ENCODE measurements at places on chromosomes 12 and 14. TPM values are rescaled to one million over a fixed set of nuclear protein-coding genes. Genes with fewer than 3 reads are reported as not detected.

DNA sequence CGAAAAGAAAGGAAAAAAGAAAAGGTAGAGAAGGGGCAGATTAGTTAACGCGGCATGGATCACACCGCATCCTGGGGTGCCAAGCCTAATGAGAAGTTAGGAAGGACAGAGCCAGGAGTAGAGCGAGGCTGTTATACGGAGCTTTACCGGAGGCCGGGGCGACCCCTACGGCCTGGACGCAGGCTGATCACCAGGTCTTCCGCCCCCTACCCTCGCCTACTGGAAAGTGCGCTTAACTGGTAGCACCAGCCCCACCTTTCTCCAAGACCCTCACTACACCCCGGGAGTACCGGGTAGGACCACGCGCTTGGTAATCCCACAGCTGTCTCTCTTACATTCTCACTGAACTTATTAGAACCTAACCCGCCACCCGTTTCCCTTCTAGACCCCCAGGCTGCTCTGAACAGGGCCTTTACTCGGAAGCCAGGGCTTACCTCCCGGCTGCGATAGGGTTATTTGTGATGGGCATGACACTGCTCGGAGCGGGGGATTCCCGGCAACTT, 33.8 kb downstream of the WBP11 start:
- no peak for DNase-seq

- no peak for DNase-seq
These were observed 60.6 kb downstream of the SUDS3 start for GRCh38 chr12:118436986-118437385.

GRCh38 chr14:32010604-32011125, 66.4 kb upstream of the ARHGAP5 start:
- DNase-seq = no peak

- DNase-seq = no peak
These were observed 337.9 kb downstream of the NRXN3 start for GRCh38 chr14:78508023-78508422.

DNA sequence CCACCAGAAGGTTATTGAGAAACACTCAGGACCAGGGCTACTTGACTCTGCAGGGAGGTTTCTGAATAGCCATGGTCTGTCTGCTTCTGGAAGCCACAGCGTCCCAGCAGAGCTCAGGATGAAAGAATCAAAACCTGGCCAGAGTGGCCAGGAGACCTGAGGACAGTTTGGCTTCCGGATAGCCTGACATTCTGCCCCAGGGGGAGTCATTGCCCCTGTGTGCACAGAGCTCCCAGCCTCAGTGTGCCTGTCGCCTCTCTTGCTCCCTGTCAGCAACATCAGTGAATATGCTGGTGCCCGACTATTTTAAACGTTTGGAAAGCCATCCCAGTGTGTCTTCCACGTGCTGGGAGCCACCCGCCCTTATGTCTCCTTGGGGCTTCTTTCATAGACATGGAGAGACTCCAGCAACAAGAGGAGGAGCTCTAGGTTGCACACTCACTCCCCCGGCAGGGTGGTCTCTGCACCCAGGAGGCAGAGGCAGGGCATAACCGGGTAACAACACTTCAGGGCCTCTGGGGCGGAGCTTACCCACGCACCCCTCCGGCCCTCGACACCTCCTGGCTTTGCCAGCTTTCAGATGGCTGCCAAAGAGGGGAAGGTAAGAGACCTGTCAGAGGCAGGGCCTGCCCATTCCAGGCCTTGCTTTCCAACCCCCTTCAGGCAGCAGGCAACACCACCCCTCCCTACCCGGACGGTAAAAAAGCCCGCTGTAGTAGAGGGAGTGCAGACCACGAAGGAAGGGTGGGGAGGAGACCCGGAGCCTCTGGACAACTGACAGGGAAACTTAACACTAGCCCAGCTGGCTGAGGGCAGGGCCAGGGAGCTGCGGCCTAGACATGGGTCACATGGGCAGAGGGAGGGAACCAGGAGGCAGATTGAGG, 19.0 kb upstream of the SLC6A12 start:
- no peak for DNase-seq

DNA sequence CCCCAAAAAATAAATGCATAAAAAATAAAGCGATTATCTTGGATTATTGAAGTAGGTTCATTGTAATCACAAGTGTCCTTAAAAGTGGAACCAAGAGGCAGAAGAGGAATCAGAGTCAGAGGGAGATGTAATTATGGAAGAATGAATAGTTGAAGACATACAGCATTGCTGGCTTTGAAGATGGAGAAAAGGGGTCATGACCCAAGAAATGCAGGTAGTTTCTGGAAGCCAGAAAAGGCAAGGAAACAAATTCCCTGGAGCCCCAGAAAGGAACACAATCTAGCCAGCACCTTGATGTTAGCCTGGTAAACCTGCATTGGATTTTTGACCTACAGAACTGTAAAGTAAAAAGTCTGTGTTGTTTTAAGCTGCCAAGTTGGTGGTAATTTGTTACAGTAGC, 57.5 kb upstream of the PTGR2 start:
- no peak for DNase-seq

DNA sequence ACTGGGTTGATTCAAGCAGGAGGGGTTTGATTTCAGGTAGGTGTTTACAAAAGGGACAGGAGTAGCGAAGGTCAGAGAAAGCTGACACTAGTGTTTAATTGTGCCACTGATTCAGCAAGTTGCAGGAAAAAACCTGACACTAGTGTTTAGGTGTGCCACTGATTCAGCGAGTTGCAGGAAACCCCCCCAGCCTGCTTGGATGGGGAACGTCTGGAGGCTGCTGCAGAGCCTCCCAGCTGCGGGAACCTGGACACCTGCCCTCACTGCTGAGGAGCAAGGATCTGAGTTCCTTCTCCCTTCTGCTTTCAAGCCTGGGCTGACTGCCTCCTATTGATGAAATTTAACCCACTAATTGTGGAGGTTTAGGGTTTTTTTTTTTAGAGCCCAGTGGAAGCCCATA, 84.2 kb downstream of the AVPR1A start:
- DNase-seq = no peak

DNA sequence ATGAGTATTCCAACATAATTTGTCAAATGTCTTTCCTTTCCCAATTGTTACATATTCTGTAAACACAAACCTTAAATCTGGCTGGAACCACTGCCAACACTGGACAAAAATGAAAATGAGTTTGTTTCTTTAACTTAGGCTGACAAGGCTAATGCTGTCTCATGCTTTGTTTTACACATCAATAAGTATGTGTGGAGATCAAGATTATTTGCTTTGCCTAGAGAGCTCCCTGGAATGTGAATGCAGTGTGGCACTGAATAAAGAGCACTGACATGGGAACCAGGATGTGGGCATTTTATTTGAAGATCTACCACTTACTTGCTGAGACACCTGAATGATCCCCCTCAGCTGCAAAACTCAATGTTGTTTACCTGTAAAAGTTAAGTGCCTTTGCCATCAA, 61.7 kb downstream of the RALGAPA1 start:
- DNase-seq = no peak

DNA sequence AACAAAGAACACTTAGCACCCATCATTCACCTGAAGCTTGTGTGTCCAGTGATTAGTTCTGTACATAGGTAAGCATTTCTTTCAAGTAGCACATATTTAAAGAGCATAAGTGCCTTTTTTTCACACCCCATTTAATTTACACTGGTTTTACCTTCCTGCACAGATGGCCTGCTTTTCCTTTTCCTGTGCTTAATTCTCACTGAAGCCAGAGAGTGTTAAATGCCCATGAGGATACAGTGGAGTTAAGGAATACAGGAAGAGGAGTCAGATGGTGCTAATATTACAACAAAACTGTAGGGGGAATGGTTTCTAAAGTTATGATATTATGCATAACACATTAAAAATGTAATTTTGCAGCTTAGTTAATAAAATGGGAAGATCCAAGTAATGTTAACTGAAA, 31.0 kb upstream of the SLC38A1 start:
- DNase-seq = no peak

DNA sequence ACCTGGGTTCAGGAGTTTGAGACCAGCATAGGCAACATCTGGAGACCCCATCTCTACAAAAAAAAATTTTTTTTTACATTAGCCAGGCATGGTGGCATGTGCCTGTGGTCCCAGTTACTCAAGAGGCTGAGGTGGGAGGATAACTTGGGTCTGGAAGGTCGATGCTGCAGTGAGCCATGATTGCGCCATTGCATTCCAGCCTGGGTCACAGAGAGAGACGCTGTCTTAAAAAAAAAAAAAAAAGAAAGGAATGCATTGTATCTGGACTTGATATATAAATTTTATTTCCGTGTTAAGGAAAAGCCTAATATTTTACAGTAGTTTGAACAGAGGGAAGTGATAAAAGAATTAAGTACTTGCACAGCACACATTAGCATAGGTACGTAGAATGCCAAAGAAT, 97.2 kb downstream of the ZC3H14 start:
- DNase-seq = no peak

DNA sequence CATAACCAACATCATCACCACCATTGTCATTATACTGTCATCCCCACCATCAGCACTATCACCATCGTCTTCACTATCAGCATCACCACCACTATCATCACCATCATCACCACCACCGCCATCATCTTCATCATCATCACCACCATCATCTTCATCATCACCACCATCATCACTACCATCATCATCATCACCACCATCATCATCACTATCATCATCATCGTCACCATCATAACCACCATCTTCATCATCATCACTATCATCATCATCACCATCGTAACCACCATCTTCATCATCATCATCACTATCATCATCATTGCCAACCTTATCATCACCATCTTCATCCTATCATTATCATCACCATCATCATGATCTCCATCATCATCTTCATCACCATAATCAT, 39.0 kb downstream of the SVOP start:
- no peak for DNase-seq

GRCh38 chr12:123043536-123044001, 63.1 kb downstream of the ARL6IP4 start:
- DNase-seq = peak; percentile 75

DNA sequence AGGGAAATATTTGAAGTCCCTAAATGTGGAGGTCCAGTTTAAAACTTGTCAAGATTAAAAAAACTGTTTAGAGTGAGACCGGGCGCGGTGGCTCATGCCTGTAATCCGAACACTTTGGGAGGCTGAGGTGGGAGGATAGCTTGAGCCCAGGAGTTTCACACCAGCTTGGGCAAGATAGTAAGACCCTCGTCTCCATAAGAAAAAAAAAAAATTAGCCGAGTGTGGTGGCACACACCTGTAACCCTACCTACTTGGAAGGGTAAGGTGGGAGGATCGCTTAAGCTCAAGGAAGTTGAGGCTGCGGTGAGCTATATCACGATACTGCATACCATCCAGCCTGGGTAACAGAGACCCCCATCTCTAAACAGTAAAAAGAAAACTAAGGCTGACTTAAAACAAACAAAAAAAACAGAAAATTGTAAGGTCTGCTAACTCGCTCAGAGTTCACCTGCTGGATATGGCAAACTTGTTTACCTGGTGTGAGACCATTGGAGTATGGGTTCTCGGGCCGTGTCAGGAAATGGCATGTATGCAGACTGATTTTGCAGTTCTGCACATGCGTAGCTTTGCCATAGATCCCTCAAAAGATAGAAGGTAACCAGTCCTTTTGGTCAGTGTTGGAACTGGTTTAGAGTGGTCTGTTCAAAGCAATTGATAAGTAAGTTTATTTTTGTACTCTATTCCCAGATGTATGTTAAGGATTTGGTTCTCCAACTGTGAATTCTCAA, 2.1 kb downstream of the RNF10 start:
- no peak for DNase-seq

GRCh38 chr14:55807881-55808379, 227.9 kb downstream of the KTN1 start:
- DNase-seq = no peak

DNA sequence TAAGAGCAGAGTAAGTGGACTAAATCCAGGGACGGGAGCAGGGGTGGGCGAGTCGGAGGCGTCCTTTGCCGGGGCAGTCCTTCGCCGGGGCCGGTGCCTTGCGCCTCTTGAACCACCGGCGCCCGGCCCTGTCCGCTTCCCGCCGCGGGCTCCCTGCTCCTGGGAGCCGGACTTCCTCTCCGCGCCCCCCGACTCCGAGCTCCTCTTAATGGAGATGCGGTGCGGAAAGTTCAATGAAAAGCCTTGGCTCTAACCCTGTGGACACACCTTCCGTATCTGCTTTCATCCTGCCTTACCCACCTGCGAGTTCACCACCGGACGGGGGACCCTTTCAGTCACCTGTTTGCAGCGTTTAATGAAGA, 412 bp downstream of the FGFR1OP2 start:
- no peak for DNase-seq

DNA sequence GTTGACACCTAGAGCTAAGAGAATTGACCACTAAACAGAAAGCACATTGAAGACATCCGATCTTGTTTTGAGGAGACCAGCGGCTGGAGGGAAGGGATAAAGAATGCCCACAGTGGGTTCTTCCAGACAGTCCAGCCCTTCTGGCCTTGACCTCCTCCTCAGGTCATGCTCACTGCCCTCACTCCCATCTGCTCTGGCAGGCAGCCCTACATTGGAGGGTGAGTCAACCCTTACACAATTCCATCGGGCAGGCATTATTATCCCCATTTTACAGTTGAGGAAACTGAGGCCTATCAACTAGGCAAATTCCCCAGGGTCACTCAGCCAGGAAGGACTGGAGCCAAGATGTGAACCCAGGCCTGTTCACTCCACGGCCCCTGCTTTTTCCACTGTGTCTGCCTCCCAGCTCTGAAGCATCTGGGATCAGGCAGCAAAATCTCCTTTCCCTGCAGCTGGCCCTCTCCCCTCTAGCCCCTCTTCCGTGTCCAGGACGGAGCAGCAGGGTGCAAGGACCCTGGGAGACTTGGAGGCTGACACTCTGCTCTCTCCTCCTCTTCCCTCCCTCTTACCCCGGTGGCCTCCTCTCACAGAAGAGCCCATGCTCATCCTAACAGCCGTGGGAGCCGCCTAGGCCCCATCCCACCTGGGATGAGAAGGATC, 5.3 kb downstream of the SCNN1A start:
- DNase-seq = no peak

- DNase-seq = no peak
These were observed 102.0 kb downstream of the PEBP1 start for GRCh38 chr12:118237908-118238307.

DNA sequence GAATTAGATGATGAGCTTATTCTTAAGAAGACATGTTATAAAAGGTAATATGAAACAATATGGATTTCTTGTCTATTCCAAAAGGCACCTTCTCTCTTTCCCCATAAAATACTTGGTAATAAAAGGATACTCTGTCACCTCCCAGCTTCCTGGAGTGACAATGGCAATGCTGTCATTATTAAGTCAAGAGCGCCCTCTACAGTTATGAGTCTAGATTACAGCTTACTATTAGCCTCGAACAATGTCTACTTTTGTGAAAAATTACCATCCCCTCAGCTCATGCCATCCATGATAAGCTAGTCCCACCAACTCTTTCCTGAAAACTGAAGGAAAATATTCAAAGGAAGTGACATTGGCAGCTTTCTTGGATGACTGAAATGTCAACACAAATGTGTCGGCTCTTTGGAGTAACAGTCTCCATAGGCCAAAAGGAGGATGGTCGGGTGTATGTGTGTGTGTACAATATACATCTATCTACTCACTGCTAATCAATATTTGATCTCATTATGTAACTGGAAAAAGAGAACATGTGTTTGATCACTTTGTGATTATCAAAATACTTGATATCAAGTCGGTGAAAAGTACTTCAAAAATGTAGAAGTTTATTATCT, 48.7 kb upstream of the CDKN3 start:
- no peak for DNase-seq

CCDC175 gene
- not detected for total RNA-seq

CLEC7A gene
- total RNA-seq = 0.48 TPM

KRT74 gene
- not detected for total RNA-seq

CRIP2 gene
- 1.2 TPM for total RNA-seq

KLRB1 gene
- 22.0 TPM for total RNA-seq

SLC39A5 gene
- not detected for total RNA-seq

AGAP2 gene
- 68.3 TPM for total RNA-seq

KCNC2 gene
- not detected for total RNA-seq

ORAI1 gene
- total RNA-seq = 54.2 TPM

ERP27 gene
- total RNA-seq = 11.8 TPM

TMEM116 gene
- 26.2 TPM for total RNA-seq

Measured in activated naive CD8-positive, alpha-beta T cell treated with anti-CD3 and anti-CD28 coated beads, Interleukin-2, amount 10 ng/mL, durations not matched to agents 7 days and 5 days (primary cell).